ENCODE measurements at places on chromosomes 5 and 9.
A peak's percentile ranks its signal among the peaks of the same experiment; 100 is the strongest.

- no peak for DNase-seq
Observed at GRCh38 chr9:122336866-122337555, 33.8 kb upstream of the PTGS1 start.

DNA sequence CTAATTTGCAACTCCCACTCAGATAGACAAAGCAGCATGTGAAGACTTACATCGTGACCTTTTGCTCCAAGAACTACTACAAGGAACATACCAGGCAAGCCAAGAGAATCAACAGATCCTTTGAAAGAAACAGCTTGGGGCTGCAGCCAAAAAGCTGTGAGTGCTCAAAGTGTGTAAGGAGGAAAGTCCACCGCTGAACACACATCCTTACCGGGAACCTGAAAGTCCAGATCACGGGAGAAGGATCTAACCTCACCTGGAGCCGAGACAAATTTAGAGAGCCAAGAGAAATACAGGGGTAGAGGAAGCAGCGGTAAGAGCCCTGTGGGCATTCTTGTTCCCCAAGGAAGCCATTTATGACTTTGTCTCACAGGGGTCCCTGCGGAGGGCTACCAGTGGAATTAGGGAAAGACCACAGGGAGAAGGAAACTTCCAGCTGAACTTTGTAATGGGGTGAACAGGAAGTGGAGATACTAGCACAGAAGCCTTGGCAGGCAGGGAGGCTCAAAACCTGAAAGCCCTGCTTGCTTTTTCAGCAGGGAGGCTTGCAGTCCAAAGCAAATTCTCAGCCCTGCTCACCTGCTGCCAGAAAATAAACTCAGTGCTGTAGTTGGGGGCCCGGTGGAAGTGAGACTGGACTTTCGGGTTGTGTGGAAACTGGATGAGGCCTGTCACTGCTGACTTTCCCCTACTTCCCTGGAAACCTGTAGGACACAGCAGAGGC, 350.2 kb downstream of the DTWD2 start:
- DNase-seq: no peak

- DNase-seq: no peak
Observed at GRCh38 chr5:132009706-132010405, 1.6 kb downstream of the ACSL6 start.

DNA sequence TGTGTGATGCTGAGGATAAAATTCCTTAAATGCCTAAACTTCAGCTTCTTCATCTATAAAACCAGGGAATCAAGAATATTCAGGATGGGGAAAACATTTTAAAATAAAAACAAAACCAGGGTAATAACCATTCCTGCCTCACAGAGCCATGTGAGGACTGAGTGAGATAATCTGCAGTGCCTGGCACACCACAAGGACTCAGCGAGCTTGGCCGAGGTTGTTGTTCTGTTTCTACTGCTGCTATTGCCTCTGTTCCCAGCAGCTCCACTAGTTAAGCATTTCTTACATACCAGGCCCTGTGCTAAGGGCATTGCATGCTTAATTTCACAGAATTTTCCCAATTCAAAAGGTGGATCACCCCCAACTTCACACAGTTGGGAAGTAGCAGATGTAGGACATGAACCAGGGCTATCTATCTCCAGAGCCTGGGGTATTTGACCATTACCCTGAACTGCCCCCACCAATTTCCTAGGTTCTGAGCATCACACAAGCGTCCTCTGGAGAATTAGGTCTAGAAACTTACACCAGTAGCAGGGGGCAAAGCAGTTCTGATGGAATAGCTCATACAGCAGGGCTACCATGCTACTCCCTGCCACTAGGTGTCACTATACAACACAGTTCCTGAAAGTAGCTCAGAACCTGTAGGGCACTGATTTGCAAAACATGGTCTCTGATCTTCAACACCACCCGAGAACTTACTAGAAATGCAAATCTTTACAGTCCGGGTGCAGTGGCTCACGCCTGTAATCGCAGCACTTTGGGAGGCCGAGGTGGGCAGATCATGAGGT, 74.3 kb downstream of the LRSAM1 start:
- no peak for DNase-seq

DNA sequence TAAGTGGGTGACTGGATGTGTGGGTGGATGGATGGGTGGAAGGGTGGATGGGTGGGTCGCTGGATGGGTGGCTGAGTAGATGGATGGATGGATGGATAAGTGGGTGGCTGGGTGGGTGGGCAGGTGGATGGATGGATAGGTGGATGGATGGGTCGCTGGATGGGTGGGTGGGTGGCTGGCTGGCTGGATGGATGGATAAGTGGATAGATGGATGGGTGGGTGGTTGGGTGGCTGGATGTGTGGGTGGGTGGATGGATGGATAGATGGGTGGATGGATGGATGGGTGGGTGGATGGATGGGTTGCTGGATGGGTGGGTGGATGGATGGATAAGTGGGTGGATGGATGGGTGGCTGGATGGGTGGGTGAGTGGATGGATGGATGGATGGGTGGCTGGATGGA, 27.3 kb upstream of the CEP72 start:
- DNase-seq: no peak

GRCh38 chr5:36145311-36145710, 6.4 kb downstream of the LMBRD2 start:
- DNase-seq: no peak

DNA sequence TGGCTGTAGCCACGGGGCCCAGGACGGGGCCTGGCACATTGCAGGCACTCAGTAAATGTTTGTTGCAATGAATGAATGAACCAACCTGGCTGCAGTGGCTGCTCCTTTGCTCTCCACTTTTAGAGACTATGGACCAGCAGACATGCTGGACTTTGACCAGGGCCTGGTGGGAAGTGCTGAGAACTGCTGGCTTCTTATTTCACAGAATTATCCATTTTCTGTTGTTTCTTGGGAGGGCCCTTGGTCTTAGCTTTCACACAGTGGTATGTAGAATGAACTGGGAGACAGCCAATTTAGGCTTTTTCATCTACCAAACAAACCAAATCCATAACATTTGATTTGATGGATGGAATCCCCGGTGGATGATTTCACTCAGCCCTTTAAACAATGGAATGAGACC, 78.0 kb upstream of the LHFPL2 start:
- no peak for DNase-seq

GRCh38 chr5:119323601-119324000, 32.2 kb upstream of the TNFAIP8 start:
- DNase-seq: no peak

DNA sequence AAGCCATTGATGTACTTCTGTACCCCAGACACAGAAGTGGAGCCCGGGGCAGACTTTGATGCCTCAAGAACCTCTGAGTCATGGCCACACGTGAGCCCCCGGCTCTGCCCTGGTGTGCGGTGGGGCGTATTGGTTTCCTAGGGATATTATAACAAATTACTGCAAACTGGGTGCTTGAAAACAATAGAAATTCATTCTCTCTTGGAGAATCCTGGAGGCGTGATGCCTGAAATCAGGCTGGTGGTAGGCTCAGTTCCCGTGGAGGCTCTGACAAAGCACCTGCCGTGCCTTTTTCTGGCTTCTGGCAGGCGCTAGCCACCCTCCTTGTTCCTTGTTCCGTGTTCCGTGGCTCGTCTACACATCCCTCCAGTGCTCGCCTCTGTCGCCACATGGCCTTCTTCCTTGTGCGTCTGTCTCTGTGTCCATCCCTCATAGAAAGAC, 24.2 kb downstream of the NEK6 start:
- DNase-seq: no peak

DNA sequence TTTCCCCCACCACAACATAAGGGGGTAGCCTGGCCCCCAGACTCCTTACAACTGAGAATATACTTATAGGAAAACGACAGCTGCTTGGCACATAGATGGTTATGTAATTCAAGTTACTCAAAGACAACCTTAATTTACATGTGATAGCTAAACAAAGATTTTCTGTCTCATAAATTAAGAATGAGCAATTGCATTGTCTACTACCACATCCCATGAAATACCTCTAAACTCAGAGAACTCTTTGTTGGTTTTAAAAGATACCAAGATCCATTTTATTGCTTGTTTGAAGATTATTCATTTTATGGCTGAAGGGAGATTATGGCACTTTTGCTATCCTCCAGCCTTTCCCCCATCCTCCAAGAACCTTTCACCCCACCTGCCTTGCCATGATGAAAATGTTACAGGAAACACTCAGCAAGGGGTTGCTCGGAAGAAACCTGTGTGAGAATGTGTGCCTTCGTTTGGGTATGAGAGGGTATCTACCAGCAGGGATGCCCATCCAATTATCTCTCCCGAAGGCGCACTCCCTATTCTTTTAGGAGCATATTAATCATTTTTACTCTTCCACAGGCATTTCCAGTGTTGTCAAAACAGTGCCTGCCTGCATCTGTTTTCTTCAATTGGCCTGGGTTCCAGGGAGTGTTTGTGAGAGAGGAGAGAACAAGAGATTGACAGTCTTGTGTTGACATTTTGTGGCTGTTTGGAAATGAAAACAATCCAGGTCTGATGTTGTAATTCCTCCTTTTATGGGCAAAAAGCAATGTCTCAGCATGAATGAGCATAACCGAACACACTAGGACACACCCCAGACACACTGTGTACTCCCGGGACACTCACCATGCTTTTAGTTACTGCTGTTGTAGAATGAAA, 208.0 kb upstream of the ANKRD55 start:
- no peak for DNase-seq

DNA sequence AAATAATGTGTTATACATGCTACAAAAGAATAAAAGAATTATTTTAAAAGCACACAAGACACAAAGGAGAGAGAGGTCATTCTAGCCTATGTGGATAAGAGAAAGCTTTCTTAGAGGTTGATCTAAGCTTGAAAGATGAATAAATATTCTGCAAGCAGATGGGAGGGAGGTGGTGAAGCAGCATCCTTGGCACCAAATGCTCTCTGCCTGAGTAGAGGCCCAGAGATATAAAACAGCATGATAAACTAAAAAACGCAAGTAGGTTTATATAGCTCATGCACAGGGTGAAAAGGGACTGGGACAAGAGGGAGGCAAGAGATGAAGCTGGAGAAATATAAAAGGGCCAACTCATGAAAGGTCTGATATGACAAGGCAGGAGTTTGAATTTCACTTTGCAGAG, 283.2 kb upstream of the POU5F2 start:
- no peak for DNase-seq

GRCh38 chr9:82970359-82970758, 92.6 kb downstream of the RASEF start:
- no peak for DNase-seq

DNA sequence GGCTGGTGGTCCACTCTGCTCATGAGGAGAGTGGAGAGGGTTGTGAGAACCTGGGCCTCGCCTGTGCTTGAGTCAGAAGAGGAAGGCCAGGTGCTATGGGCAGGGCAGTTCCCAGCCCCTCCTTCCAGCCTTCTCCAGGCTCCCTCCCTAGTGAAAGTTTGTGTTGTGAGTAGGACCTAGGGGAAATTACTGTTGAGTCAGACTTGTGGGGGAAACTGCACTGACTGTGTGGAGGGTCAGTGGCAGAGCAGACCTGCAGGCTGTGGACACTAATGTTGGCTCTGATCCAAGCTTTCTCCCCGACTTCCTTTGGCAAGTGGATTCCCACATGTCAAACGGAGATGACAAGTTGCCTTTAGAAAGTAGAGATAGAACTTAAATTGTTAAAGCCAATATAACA, 102.6 kb downstream of the ARHGAP26 start:
- DNase-seq: no peak

DNA sequence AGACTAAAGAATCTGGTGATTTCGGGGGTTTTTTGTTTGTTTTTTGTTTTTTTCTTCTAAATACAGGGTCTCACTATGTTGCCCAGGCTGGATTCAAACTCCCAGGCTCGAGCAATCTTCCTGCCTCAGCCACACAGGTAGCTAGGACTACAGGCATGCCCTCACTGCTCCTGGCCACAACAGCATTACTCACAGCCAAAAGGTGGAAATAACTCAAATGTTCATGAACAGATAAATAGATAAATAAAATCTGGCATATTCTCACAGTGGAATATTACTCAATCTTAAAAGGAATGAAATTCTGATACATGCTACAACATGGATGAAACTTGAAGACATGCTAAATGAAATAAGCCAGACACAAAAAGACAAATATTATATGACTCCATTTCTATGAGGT, 19.8 kb upstream of the RAD23B start:
- DNase-seq: no peak

GRCh38 chr9:78074385-78075291, 43.0 kb upstream of the GNAQ start:
- DNase-seq: no peak

- DNase-seq: no peak
Observed at GRCh38 chr9:136107155-136107952, 11.3 kb downstream of the TMEM250 start.

DNA sequence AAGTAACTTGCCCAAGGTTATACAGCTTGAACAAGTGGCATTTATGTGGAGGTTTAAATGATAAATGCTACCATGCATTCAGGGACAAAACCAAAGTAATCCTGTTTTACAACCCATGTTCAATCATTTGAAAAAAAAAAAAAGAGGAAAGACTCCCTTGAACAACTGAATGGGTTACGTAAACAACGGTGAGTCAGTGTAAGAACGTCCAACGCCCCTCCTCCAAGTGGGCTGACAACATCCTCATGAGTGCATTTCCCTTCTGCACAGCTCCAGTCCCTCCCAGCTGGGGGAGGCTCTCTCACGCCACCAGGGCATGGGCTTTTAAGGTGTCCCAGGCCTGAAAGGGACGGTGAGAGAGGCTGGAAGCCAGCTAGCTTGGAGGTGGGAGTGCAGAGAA, 90.0 kb downstream of the PRRT1B start:
- DNase-seq: peak; percentile 80

- DNase-seq: no peak
Observed at GRCh38 chr5:57199866-57200265, 26.0 kb downstream of the GPBP1 start.

GRCh38 chr5:27328480-27328879, 290.1 kb upstream of the CDH9 start:
- no peak for DNase-seq

DNA sequence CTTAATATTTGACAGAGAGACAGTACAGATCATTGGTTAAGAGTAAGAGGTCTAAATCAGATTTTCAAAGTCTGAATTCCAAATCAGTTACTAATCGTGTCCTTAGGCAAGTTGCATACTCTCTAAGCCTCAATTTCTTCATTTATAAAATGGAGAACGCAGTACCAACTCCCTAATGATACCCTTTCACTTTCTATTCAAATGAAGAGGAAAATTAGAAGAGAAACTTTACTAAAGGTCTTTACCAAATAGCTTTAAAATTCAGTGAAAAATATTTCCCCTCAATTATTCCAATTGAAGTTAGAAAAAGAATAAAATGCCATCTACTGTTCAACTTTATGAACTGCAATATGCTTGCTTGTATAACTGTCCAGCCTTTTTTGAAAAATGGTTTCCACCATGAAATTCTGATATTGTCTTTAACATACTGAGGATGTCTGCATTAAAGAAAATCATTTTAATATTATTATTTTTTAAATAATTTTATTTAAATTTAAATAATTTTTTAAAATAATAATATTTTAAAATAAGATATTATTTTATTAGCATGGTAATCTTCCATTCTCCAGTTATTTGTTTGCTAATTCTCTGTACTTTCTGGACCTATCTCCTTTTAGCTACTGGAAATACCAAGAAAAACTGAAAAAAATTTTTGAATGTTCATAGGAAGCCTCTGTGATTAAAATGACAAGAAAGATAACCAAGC, 36.0 kb downstream of the POC5 start:
- no peak for DNase-seq

All from activated CD4-positive, alpha-beta T cell treated with anti-CD3 and anti-CD28 coated beads for 4 hours (primary cell).